Hepatic stellate cell (primary cell): ENCODE measurements at places on chromosomes 1 and 21.
A peak's percentile ranks its signal among the peaks of the same experiment; 100 is the strongest.

DNA sequence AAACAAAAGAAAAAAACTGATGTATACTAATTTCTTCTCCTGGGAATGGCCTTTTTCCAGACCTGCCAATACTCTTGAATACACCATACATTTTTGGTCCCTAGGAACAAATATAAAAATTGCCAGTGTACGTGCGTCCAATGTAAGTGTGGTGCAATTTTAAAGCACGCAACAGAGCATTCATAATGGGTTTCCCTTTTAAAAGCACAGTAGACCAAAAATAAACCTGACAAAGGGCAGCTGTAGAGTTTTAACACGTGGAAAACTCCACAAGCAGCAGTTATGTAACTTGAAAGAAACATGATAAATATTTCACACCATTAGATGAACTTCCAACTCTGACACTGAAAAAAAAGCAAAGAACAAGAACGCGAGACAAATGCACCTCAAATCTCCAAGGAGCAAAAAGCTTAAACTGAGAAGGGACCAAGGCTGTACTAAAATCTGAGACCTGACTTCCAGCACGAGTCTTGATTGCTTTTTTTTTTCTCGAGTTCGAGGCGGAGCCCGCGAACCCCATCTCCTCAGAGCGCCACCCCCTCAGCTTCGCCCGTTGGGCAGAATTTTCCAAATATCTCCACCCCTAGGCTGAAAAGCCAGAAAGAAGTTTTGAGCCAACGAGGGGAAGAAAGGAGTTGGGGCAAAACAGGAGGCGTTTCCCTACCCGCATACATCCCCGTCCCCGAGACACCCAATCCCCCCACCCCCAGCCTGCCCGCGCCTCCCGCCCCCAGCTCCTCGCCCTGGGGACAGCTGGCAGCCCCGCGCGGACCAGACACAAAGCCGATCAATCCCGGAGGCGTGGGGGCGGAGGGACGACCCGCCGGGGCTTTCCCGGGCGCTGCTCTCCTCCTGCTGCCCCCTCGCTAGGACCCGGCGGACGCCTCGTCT is at the start of gene JAM2:
Gene JAM2 (plus strand): TSS at position 599 of the 891 bp plus-strand sequence. CDS start 564 bp downstream, outside the sequence.
- DNase-seq, result peak; percentile 18

GRCh38 chr1:228174482-228175315 is 9.1 kb downstream of the IBA57 start:
- no peak for DNase-seq

- DNase-seq, result peak; percentile 54
These were observed 72.8 kb downstream of the S1PR1 start for GRCh38 chr1:101309334-101310311.

- no peak for DNase-seq
These were observed 181.9 kb downstream of the SPATA17 start for GRCh38 chr1:217813031-217813430.

DNA sequence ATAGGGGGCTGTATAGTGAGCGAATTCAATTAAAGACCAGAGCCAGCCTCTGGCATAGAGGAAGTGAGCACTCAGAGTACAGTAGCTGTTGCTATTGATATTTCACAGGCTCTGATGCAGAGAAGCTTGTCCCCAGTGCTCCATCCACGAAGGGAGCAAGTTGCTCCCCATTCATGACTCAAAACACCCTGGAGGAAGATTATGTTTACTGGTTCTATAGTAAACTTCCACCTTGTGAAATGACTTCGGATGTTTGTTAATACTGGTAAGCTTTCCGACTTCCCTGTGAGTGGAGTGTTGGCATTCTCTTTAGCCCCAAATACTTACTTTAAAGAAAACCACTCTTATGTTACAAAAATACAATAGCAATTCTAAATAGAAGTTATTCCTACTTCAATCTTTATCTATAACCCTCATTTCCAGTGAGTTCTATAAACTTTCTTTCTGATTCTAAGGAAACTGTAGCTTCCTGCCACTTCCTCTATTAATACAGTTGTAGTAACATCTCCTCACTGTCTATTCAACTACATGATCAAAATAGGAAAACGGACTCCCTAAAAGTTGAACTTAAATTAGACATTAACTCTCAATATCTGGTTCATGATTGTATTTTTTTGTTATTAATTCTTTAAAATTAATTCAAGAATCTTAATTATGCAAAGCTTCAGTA is 46.4 kb downstream of the ZNF281 start:
- DNase-seq, result no peak

DNA sequence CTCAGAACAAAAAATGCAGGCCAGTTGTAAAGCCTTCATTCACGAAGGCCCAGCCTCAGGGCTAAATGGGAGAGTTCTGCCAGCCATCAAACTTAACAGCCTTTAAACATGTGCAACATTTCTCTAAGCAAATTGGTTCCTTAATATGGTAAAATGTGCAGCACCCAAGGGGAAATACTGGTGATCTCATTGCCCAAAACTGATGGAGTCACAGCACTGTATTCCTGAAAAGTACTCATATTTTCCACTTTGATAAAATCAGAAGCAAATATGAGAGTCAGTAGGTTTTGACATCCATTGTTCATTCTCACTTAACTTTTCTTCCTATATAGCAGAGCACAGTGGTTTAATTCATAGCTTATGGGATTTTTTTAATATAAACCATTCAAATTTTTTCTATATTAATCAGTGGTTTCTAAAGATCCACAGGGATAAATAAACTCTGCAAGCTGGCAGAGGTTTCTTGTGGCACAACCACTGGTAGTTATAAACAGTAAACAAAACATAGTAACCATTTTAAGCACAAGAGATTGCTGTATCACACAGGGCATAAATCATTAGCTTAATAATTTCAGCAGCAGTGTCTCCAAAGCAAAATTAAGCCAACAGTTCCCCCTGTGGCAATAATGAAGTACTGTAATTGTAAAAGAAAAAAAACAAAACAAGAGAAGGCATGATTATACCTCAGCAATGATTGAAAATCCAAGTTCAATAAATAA is 106.9 kb upstream of the LYPLAL1 start:
- DNase-seq, result peak; percentile 10

GRCh38 chr21:15754640-15755039 is 24.9 kb downstream of the USP25 start:
- no peak for DNase-seq

DNA sequence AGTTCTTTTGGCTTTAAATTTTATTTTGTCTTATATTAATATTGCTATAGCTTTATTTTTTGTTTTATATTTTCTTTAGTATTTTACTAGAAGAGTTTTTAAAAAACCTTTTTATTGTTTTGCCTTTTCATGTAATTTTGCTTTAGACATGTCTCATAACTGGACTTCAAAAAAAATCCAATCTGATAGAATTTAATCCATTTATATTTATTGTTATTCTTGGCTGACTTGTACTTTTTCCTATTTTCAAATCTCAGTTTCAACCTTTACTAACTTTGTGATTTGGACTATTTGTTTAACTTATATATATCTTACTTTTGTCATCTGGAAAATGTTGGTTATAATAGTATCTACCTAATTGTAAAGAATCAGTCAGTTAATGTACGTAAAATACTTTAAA is 61.2 kb downstream of the NTNG1 start:
- DNase-seq, result no peak

GRCh38 chr1:34361121-34361520 is 184.4 kb downstream of the C1orf94 start:
- no peak for DNase-seq

DNA sequence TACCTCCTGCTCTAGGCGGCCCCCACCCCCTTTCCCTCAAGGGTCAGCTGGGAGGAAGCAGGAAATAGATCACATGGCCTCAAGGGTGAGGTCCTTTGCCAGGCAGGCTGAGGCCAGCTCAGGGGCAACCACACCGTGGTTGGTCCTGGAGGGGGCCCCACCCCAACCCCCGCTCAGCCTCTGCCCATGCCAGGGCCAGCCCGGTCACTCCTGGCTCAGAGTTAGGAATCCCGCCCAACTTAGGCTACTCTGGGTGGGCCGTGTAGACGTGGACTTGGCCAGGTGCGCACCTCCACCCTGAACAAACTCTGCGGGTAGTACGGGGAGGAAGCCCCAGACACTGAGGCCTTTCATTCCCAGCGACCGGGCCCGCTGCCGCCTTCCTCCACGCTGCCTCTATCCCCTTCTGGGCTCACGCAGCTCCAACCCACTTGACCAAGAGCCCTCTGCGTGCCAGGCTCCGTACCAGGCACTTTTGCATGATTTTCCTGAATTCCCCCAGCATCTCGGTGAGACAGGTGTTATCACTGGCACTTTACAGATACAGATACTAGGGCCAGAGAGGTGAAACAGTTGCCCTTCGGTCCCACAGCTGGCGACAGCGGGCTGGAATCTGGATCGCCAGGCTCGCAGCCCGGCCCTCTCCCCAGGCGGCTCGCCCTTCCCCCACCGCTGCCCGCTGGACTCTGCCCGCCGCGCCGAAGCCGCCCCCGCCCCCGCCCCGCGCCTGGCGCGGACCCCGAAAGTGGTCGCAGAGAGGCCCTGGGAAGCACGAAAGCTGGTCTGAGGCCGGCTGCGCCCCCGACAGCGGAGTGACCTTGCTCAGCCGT is 769 bp downstream of the GALE start:
- DNase-seq, result peak; percentile 47

DNA sequence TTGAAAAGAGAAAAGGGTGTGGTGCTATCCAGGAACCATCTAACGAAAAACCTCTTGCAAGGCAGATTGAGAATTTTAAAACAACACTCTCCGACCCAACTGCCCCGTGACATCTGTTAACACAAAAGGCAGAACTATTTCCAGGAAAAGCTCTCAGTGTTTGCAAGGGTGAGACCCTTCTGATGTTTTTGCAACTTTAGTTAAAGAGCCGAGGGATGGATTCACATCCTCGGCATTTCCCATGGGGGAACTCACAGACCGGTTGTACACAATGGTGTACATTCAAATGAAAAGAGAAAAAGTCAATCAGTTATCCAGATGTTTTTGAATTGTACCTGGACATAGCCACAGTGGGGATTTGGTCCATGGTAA is 120.0 kb downstream of the NGF start:
- DNase-seq, result no peak

DNA sequence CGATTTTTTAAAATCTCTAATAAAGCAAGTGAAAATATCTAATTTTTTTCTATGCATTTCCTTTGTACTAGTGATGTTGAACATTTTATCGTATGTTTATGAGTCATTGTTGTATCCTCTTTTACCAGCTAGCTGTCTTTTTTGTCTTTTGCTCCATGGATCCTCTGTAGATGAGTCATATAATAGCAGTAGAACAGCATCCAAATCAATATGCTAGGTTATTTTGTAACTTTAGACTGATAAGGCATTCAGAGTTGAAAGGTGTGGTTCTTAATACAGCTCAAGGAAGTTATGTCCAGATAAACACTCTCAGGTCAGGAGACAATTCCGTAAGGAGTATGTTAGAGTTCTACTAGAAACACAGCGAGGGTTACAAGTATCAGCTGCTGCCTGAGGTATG is 31.9 kb downstream of the MAP10 start:
- no peak for DNase-seq

- no peak for DNase-seq
These were observed 7.5 kb downstream of the TNFSF18 start for GRCh38 chr1:173043253-173043652.

GRCh38 chr21:29892379-29892778 is 47.4 kb downstream of the GRIK1 start:
- DNase-seq, result no peak

- DNase-seq, result peak; percentile 89
These were observed 3.6 kb downstream of the SKI start for GRCh38 chr1:2231532-2232254.

- DNase-seq, result no peak
These were observed 157.0 kb upstream of the COA6 start for GRCh38 chr1:234216116-234216703.

- DNase-seq, result no peak
These were observed 303.8 kb downstream of the DISC1 start for GRCh38 chr1:231930257-231930947.

DNA sequence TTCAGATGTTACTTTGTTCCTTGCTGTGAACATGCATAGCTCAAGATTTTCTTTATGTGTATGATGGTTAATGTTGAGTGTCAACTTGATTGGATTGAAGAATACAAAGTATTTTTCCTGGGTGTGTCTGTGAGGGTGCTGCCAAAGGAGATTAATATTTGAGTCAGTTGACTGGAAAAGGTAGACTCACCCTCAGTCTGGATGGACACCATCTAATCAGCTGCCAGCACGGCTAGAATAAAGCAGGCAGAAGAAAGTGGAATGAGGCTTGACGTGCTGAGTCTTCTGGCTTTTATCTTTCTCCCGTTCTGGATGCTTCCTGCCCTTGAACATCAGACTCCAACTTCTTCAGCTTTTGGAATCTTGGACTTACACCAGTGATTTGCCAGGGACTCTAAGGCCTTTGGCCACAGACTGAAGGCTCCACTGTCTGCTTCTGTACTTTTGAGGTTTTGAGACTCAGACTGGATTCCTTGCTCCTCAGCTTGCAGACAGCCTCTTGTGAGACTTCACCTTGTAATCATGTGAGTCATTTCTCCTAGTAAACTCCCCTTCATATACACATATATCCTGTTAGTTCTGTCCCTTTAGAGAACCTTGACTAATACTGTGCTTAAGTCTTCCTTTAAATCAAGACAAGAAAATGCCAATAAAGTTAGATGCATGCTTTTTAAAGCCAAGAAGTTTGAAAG is 626.6 kb downstream of the KCNT2 start:
- no peak for DNase-seq

DNA sequence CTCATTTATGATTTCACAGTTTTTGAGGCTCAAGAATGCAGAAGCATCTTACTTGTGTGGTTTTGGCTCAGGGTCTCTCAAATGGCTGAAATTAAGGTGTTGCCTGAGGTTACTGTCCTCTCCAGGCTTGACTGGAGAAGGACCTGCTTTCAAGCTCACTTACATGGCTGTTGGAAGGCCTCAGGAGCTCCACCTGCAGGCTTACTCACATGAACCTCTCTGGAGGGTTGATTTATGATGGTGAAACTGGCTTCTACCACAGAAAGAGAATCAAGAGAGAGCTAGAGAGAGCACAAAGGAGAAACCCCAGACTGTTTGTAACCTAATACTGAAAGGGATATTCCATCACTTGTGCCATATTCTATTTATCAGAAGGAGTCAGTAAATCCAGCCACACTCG is 6.2 kb upstream of the KCNK2 start:
- DNase-seq, result no peak

GRCh38 chr21:39121600-39122355 is 61.5 kb downstream of the PSMG1 start:
- no peak for DNase-seq

DNA sequence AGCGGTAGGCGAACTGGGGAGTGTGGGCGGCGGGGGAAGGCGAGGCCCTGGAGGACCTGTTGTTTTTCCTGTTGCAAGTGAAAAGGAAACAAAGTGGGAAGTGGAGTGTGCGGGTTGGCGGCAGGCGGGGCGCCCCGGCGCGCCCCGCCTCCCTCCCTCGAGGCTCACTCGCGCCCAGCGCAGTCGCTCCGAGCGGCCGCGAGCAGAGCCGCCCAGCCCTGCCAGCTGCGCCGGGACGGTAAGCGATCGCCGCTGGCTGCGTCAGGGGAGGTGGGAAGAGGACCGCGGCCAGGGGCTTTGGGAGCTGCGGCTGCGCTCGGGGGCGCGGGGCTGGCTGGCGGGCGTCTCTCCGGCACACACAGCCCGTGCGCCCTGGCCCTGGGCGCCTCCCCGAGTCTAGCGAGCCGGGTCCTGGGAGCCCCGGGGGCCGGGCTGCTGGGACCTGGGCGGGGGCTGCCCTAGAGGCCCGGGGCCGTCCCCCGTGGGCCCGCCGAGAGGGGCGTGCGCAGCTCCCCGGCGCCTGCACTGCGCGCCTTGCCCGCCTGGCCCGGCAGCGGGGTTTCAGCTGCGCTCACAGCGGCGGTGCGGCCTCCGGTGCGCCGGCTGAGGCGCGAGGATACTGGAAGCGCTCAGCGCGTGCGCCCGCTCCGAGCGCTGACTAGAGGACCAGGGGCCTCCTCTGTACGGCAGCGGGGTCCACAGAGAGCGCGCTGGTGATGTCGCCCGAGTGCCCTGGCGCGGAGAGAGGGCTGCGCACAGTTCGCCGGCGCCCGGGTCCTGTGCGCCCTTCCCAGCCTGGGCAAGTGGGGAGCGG is at the start of gene PIK3CD:
Gene PIK3CD (plus strand): TSS at position 167 of the 814 bp plus-strand sequence. CDS start 58,725 bp downstream, outside the sequence.
- no peak for DNase-seq
